RCC 7860 (cell line): ENCODE measurements at places on chromosomes 7 and 10.

GRCh38 chr10:24041034-24041433 lies 167.9 kb upstream of the KIAA1217 start:
- no peak for DNase-seq

GRCh38 chr10:89262086-89263051 lies 10.8 kb upstream of the LIPA start:
- peak; percentile 13 for DNase-seq

DNA sequence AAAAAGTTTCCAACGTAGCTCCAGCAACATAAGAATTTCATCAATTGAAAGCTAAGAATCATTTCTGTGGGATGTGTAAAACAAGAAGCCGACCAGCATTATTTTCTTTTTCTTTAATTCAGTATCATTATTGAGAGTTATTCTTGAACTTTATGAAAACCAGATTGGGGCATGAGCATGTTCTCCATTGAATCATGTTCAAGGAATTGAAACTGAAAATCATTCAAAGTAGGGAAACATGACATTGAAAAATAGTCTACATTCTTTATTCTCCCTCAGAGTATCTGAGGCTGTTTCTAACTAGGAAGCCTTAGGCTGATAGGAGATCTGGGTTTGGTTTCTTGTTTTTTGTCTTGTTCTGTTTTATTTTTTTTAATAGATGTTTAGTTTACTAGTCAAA lies 253.7 kb downstream of the DYNC1I1 start:
- DNase-seq = no peak

DNA sequence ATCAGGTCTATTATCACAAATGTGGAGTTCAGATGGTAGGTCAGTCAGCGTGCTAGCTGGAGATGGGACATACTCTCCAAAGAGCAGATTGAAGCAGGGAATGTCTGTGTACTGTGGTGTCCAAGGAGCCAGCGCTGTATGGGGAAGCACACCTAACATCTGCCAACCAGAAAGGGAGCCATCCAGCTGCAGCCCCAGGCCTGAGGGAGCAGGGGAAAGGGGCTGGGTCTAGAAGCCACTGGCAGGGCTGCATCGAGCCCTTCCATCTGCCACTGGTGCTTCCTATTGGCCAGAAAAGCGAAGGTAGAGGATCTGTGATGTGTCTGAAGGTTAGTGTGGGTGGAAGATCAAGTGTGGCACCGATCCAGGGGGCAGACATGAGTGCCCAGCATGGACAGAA lies 8.0 kb upstream of the RAMP3 start:
- no peak for DNase-seq

DNA sequence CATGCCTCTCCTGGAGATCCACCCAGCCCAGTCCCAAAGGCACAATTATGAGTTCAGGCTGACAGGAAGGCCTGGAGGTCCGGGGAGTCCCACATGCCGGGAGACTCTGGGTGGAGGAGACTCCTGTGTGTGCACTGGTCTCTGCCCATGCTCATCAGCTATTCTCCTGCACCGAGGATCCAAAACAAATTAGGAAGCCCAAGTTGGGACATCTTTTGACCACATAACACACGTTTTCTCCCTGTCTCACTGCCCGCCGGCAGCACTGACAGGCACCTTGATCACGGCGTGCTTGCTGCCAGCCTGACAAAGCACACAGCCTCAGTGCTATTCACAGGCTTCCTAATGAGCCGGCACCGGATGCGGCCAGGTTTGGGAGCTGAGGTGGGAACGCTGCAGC lies 412.7 kb downstream of the PTPRN2 start:
- DNase-seq = no peak

GRCh38 chr7:54888734-54889082 lies 129.7 kb upstream of the SEC61G start:
- no peak for DNase-seq
